Putamen (tissue), 1 donor: ENCODE measurements at places on chromosomes 12 and 14.

GRCh38 chr14:95189367-95190132, 32.2 kb upstream of the DICER1 start:
- no peak for DNase-seq

DNA sequence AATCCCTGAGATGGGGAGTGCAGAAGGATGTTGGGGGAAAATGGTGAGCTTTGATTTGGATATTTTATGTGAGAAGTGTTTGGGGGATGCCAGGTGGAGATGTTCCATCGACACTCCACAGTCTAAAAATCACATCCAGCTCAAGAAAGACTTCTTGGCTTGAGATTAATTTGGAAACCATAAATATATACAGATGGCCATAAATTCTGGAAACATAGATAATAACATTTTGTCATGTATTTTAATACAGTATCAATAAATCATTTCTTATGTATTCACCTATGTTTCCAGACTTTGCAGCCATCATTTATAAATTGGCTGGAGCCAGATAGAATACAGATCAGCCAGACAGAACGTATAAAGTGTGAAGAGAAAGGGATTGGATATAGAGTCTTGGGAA, 245.5 kb upstream of the DDHD1 start:
- no peak for DNase-seq

DNA sequence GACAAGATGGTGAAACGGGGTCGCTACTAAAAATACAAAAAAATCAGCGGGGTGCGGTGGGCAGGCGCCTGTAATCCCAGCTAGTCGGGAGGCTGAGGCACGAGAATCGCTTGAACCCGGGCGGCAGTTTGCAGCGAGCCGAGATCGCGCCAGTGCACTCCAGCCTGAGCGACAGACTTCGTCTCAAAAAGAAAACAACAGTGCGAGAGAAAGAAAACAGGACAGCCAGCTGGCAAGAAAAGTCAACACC, 633 bp upstream of the RNU4-2 start:
- DNase-seq = no peak

GRCh38 chr12:123384318-123384993, 524 bp downstream of the KMT5A start:
- no peak for DNase-seq

DNA sequence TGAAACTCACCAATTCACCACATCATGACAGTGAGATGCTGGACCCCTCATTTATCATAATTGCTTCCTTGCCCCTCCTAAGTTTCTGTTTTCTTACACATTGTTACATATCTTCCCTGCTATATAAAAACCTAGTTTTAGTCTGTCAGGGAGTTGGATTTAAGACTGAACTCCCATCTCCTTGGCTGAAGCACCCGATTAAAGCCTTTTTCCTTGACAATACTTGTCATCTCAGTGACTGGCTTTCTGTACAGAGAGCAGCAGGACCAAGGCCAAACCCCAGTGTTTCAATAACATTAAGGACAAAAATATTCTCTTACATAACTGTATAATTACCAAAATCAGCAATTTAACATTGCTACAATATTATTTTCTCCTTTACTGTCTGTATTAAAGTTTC, 928.4 kb downstream of the TMTC2 start:
- no peak for DNase-seq

GRCh38 chr12:29509503-29509902, 12.0 kb upstream of the OVCH1 start:
- DNase-seq = no peak

DNA sequence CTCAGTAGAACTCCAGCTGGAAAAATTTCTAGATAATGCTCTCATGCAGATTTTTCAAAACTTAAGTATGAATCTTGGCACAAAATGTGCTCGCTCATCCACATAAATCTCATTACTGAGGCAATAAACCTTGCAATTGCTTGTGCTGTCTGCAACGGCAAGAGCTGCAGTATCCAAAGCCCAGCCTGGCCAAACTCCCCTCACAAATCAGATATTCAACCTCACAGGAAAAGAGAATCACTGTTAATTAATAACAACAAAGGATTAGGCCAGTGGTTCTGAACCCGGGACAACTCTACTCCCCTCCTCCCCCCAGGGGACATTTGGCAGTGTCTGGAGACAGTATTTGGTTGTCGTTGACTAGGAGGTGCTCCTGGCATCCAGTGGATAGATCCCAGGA, 19.2 kb upstream of the CORO1C start:
- no peak for DNase-seq

DNA sequence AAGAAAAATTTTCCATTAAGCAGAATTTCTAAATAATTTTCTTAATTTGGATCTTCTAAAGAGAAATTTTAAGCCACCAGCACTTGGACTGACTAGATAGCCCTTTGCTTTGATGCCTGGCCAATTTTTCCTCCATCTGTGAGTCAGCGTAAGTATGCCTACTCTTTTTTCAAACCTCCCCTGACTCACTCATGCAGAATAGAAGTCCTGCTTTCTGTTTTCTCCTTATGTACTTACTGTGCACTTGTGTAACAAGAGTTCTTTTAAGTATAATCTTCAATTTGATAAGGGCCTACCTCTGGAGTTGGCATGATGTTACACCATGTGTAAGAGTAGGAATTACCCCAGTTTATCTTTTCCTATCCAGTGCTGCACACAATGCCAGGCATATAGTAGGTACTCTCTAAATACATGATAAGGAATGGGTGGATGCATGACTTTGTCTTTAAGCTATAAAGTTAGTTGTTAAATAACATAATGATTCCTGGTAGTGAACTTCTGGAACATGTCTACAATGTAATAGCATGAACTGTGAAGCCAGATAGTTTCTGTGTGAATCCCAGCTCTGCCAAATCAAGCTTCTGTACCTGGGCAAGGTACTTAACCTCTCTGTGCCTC, 329.6 kb downstream of the TMTC2 start:
- no peak for DNase-seq

- no peak for DNase-seq
Observed at GRCh38 chr14:65729566-65729965, 317.0 kb downstream of the FUT8 start.

DNA sequence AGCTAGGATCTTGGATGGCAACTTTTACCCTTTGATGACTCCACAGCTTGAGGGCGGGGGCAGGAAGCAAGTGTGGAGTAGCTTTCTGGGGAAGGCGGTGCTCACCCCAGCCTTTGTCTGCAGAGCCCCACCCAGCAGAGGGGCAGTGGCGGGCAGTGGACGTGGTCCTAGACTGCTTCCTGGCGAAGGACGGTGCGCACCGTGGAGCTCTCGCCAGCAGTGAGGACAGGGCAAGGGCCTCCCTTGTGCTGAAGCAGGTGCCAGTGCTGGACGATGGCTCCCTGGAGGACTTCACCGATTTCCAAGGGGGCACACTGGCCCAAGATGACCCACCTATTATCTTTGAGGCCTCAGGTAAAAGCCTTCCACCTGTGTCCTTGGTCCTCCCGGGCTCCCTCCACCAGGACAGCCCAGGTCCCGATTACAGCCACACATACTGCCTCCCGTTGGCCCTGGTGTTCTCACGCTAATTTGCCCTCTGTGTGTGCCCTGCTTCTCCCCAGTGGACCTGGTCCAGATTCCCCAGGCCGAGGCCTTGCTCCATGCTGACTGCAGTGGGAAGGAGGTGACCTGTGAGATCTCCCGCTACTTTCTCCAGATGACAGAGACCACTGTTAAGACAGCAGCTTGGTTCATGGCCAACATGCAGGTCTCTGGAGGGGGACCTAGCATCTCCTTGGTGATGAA, 1.2 kb downstream of the TAPBPL start:
- no peak for DNase-seq

GRCh38 chr12:110312581-110313360, 31.7 kb downstream of the ATP2A2 start:
- no peak for DNase-seq

GRCh38 chr12:107435072-107435471, 250.5 kb upstream of the PWP1 start:
- no peak for DNase-seq

DNA sequence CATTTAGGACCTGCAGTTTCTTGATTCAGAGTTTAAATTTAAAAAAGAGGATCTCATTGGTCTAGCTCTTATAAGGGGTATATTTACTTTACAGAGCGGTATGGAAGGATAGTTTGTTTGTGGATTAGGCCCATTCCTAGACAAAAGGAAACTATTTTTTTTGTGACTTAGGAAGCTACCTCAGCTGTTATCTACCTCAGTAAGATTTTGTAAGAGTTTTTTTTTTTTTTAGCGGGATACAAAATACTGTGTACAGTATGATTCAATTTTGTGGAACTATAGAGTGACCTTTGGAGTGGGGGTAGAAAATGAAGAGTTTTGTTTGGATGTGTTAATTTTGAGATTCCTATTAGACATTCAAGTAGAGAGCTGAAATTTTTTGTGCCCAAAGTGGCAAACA, 104.6 kb upstream of the ATF1 start:
- DNase-seq = no peak

- no peak for DNase-seq
Observed at GRCh38 chr12:2805143-2805520, 7.3 kb upstream of the ITFG2 start.

GRCh38 chr14:78308079-78308478, 137.9 kb downstream of the NRXN3 start:
- no peak for DNase-seq

DNA sequence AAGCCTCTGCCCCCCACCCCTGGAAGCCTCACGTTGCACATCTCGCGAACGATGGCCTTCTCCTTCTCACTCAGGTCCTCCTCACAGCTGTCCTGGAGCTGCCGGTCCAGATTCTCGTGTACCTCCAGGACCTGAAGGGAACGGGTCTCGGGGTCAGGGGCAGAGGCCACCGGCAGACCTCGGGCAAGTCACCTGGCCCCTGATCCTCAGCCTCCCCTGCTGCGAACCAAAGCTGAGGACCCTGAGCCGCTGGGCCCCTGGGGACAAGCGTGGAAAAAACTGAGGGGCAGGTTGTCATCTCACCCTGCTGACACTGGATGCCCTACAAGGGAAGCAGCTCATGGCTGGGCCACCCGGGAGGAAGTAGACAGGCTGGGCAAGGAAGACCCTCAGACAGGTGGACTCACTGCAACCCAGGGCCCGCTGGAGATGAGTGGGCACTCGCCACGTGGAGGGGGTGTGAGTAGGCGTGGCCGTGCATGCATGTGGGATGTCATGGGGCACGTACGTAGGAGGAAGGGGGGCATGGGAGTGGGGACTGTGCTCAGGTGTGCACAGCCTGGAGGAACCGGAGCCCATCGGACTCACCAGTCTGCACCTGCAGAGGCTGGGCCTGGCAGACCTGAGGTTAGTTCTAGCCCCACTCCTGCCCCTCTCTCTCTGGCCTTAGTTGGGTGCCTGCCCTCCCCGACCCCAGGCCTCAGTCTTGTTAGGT, 35.1 kb downstream of the CCNK start:
- DNase-seq = no peak
